Kasumi-1 (cell line): ENCODE measurements at places on chromosomes 1 and 21.

- DNase-seq = no peak
These were observed 56.7 kb upstream of the GFI1 start for GRCh38 chr1:92543131-92544055.

- DNase-seq = peak; percentile 86
These were observed 26.8 kb upstream of the NCAM2 start for GRCh38 chr21:20971296-20971921.

- DNase-seq = no peak
These were observed 612.9 kb downstream of the PTPRU start for GRCh38 chr1:29849038-29849750.

GRCh38 chr1:158248771-158249170 is 5.5 kb upstream of the CD1A start:
- DNase-seq = peak; percentile 27

- DNase-seq = peak; percentile 53
These were observed at the start of gene RXFP4 for GRCh38 chr1:155940993-155941844. Gene RXFP4 (plus strand): TSS chr1:155941638. CDS start chr1:155941710, 72 bp downstream.

GRCh38 chr1:7301664-7301981 is 469.5 kb upstream of the VAMP3 start:
- no peak for DNase-seq

- no peak for DNase-seq
These were observed 22.0 kb upstream of the WDR26 start for GRCh38 chr1:224456637-224456953.

DNA sequence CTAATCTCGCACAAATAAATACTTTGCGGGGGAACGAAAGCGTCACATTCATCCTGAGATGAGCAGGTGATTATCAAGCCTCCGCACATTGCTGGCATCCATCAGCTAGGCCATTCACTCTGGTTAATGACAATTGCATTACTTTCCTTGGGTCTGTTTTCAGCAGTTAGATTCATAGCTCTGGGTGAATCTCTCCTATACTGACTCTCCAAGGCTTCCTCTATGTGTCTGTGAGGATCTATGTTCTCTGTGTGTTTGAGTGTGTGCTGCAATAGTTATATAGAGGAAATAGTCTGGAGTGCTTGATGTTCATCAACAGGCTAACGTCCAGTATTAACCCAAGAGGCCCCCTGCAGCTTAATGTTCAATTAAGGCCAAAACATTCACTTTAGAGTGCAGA is 133.0 kb upstream of the CTTNBP2NL start:
- DNase-seq = no peak

DNA sequence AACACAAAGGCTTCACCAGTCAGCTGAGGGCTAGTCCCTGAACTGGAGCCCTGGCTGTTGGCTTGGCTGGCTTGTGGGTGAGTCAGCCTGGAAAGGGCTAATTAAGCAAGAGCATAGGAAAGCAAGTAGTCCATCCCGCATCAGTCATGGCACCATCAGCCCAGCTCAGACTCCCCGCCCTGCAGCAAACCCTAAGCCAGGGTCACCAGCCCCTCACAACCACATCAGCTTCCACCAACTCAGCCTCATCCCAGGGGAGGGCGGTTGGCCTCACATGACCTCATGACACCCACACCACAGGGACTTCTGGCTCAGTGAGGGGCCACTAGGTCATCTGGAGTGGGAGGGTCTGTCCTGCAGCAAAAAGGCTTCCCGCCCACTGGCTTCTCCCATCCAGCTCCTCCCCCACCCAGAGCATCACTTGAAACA is 7.0 kb upstream of the SPATC1L start:
- no peak for DNase-seq

DNA sequence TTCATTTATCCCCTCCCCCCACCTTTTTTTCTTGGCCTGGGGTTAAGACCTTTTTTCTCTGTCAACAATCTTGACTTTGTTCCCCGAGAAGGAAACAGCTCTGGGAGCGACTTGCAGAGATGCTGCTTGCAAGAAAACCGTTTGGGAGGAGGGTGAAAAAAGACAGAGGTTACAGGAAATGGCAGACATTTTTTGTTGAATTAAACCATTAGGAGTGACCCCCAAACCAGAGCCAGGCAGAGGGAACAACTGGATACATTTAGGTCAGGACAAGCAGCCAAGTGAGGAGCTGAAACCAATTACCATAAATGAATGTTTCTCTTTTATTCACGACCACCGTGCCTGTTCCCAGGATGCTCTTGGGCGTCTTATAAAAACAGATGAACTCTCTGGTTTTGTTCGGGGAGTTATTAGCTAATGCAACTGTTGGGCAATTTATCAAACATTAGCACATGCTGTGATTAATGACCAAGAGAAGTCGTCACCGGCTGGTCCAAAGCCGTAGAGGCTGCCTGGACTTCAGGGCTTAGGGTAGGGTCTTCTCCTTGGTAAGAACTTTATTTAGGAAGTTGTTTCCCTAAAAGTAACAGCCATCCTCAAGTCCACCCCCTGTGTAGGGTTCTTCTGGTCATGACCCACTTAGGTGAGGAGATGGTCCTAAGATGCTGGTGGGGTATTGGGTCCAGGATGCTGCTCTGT is 141.0 kb downstream of the FOXD2 start:
- DNase-seq = no peak

GRCh38 chr1:25204797-25205480 is 27.4 kb downstream of the SYF2 start:
- DNase-seq = peak; percentile 67

- peak; percentile 43 for DNase-seq
These were observed 203.5 kb upstream of the ZNHIT6 start for GRCh38 chr1:85911742-85912141.

DNA sequence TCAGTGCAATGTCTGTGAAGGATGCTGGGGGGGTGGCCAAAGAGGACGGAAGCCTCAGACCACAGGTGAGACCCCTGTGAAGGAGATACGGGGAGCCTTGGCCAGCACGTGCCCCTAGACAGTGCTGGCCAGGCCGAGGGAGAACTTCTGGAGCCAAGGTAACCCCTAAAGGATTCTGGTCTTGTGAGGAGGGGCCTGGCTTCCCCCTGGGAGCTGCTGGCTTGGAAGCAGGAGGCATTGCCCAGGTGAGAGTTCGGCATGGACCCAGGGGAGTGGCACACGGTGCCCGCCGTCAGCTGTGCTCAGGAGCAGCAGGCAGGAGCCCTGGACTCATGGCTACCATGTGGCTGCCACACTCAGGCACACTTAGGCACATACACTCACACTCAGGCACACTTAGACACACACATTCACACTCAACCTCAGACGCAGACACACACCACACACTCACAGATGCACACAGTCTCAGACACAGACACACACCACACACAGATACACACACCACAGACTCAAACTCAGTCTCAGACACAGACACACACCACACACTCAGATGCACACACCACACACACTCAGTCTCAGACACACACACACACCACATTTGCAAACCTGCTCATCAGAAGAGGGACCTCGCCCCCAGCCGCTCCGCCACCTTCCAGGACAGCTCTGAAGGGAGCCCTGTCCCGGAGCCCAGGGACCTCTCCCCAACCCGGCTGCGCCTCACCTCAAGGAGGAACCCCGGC is 1.1 kb upstream of the COL6A2 start:
- no peak for DNase-seq

DNA sequence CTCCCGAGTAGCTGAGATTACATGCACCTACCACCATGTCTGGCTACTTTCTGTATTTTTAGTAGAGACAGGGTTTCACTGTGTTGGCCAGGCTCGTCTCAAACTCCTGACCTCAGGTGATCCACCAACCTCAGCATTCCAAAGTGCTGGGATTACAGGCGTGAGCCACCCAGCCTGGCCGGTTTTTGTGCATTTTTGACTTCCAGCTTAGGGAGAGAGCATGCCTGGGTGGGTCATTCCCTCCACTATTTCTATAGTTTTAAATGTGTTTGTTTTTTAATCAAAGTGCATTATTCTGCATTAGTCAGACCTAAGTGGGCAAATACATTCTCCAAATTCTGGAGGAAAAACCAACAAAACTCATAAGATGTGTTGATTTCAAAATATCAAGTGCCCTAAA is 207.4 kb upstream of the NRIP1 start:
- no peak for DNase-seq

- DNase-seq = no peak
These were observed 59.8 kb upstream of the MUTYH start for GRCh38 chr1:45400049-45400448.

DNA sequence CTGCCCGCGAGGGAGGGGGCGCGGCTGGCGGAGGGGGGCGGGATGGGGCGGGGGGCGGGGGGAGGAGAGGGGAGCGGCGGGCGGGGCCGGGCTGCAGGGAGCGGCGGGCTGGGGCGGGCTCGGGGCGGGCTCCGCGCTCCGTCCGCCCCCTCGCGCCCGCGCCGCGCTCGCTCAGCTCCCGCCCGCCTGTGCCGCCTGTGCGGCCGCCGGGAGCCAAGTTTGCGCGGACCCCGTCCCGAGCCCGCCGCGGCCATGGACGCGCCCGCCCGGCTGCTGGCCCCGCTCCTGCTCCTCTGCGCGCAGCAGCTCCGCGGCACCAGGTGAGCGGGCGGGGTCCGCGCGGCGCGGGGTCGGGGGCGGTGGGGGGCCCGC is at the start of gene GABRD:
TSS of gene GABRD (plus strand) at position 174 of the 372 bp plus-strand sequence. CDS start at position 253, 79 bp downstream.
- DNase-seq = no peak

DNA sequence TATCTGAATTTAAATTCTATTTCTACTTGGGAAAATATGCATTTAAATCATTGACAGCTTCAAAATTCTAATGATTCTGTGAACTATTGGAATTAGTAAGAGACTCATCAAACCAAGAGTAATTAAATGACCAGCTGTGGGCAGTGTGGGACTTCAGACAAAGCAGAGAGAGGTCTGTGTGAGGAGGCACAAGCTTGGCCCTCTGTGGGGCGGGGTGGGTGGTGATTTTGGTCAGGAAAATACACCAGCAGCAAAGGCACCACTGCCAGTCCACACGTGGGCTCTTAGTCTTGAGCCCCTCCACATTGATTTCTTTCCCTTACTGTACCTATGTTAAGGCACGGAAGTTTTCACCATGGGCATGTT is 39.2 kb upstream of the RAB4A start:
- DNase-seq = no peak

- DNase-seq = no peak
These were observed 1353.1 kb upstream of the ADGRL4 start for GRCh38 chr1:80359666-80360065.

DNA sequence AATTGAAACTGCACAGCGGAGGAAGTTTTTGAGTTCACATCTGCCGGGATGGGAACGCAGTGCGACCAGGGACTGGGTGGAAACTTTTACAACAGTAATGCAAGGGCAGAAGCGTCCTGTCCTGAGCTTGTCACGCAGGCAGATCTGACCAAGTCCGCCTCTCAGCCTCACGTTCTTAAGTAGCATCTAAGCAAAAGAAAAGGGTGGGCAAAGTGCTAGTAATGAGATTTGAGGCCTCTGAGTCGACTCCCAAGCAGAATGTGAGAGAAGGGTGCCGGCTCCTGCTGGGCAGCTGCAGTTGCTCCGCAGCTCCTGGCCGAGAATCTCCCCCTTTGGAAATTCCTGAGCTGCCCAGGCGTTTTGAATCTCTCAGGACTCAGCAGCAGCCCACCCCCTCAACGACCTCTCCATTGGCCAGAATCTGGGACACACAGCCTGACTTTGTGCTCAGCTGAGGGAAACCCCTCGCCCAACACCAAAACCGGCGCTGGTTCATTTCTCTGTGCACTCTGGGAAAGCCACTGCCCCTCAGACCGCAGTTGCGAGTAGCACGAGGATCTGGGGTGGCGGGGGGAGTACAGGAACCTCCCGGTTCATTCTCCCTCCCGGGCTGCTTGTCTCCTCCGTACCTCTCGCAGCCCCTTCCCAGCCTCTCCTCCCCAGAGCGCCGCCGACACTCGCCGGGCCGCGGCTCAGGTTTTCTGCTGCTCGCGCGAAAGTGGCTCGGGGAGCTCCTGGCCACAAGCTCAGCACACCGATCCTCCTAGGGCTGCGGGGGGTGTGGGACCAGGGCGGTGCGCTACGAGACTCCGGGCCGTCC is 913 bp upstream of the S1PR1 start:
- DNase-seq = no peak

DNA sequence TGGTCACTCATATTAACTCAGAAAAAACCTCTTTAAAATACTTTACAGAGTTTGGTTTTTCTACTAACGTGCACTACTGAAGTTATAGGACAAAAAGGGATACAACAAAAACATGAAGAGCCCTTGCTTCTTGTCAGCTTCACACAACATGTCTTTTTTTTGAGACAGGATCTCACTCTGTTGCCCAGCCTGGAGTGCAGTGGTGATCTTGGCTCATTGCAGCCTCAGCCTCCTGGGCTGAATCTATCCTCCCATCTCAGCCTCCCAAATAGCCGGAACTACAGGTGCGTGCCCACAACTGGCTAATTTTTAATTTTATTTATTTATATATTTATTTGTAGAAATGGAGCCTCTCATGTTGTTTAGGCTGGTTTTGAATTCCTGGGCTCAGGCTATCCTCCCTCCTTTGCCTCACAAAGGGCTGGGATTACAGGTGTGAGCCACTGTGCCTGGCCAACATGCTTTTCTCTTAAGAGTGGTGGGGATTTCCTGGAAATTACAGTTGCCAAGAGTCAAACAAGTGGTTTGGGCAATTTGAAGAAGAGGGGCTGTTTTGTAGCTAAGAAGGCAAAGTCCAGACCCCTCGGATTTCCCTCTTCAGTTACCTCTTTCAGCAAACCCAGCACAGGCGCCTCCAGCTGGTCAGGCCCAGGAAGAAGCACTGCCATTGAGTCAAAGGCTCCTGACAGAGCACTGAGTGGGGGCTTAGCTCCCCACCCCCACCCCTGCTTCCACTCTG is 6.4 kb upstream of the SMPDL3B start:
- DNase-seq = no peak

- DNase-seq = peak; percentile 88
These were observed 61.6 kb downstream of the PTGS2 start for GRCh38 chr1:186618401-186619170.

DNA sequence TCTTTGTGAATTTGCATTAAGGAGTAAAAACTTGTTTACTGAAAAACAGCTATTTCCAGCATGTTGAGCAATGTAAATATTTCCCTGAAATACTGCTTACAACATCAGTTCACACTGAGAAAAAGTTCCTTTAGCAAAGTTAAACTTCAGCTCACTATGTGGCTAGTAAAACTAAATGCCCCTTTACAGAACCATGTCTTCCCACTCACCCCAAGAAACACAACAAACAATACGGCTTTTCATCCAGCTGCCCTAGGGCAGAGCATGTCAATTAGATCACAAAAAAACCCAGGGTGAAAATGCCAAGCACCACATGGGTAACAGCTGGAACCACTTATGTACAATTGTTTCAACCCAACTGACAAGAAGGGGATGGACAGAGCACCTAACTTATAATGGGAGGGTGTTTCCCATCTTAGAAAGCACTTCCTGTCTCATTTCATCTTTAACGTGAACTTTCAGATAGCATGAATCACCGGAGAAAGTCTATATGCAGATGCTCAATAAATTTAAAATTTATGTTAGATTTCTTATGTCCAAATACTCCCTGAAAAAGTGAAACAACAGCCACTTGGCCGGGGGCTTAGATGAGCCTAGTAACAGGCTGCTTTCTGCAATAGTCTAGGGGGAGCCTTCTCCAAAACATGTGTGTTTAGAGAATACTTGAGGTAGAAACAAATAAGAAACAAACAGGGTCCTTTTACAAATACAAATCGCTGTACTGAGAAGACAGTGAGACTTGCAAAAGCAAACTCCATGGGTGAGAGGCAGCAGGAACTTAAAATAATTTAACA is 6.6 kb downstream of the NID1 start:
- DNase-seq = no peak

GRCh38 chr1:39102537-39103327 is 76.6 kb downstream of the NDUFS5 start:
- DNase-seq = peak; percentile 96
